Dermis blood vessel endothelial cell (primary cell): ENCODE measurements at places on chromosomes 5 and 9.

- no peak for DNase-seq
Observed at GRCh38 chr5:95105638-95106037, 179.3 kb downstream of the MCTP1 start.

GRCh38 chr9:69421908-69422801, 97.1 kb downstream of the ENTREP1 start:
- DNase-seq = peak; percentile 84

DNA sequence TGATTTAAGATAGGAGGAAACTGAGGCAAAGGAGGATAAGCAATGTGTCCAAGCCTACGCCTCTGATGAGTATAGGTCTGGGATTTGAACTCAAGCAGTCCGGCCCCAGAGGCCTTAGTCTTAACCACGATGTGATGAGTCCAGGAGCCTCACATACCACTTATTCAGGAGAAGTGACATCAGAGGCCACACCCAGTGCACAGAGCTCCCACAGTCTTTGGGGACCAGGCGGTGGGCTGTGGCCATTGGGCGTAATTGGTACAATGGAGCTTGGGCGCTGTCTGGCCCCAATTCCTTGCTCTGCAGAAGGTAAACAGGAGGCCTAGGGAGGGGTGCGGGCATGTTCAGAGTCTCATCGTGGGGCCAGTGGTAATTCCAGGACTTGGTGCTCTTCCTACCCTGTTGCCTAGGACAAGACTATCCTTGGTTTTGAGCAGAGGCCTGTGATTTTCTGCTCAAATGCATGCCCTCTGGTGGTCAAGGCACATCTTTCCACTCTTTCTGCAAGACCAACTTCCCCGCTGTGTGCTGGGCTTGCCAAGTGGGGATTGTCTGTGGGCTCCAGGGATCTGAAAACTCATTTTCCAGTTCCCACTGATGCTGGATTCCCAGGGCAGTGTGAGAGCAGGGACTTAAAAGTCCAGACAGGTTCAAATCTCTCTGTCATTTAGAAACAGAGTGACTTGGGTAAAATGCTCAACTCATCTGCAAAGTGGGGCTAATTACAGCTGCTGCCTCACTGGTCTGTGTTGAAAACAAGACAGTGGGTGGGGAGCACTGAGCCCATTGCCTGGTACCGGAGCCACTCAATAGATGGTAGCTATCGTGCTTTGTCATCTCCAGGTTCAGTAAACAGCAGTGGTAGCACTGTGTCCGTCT, 15.8 kb downstream of the NDST1 start:
- DNase-seq = peak; percentile 88

GRCh38 chr9:9326749-9327148, 1286.1 kb downstream of the PTPRD start:
- no peak for DNase-seq

GRCh38 chr5:138651058-138651766, 76.0 kb upstream of the HSPA9 start:
- no peak for DNase-seq

GRCh38 chr9:70563431-70564204, 149.2 kb upstream of the KLF9 start:
- peak; percentile 10 for DNase-seq

GRCh38 chr5:96079075-96079474, 117.4 kb upstream of the ELL2 start:
- peak; percentile 86 for DNase-seq

DNA sequence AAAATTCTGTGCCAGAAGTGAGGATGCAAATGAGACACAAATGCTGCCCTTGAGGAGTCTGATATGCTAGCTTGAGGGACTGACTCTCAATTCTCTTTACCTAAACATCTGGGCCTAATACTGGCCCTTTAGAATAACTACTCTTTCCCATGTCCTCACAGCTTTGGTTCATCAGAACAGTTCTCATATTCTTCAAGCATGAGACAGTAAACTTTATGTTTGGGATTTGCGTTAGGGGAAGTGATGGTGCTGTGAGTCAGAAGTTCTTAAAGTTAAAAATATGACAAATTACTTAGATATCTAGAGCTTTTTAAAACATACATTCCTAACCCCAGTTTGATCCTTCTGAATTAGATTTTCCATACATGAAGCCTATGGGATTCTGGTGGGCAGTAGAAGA, 665.0 kb upstream of the RGMB start:
- peak; percentile 68 for DNase-seq

GRCh38 chr5:141493500-141494422, 4.9 kb downstream of the PCDHGC5 start:
- no peak for DNase-seq

DNA sequence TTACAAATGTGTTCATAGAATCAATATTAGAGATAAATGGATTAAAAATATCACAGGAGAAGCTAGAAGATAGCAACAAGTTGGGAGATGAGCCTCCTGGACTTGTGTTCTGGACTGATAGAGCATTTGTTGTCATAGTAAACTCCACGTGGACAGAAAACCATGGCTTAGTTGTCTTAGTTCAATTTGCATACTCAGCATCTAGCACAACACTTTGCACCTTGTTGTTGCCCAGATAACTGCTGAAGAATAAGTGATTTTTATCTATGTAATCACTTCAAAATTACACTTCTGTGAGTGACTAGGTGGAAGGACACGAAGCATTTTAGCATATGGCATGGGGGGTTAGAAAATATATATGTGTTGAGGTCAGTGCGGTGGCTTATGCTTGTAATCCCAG, 4.0 kb downstream of the RANBP3L start:
- DNase-seq = no peak
